ENCODE measurements at places on chromosomes 1 and 21.

DNA sequence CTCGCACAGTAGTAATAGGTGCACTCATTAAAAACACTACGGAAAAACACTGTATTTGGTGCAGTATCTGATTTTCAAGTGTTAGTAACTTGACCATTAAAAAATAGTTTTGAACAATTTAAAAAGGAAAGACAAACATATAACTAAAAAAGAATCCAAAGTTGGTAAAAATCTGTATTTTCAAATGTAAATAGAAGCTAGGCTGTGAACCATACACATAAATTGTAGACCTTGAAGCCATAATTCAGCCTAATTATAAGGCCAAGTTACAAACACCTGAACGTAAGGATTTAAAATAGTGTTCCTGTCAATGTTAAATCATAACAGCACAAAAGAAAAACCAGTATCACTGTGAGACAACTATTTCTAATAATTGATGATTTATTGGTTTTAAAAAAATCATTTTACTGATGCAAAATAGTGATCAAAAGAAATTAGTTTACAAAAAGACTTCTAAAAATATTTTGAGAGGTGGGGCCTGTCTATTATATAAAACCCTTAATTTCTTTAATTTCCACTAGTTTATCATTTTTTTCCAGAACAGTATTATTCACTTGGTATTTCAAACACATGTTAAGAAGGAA lies 4.5 kb downstream of the IRF2BP2 start:
- no peak for DNase-seq

- no peak for DNase-seq
Observed at GRCh38 chr1:228210076-228210651, 2.3 kb downstream of the OBSCN start.

DNA sequence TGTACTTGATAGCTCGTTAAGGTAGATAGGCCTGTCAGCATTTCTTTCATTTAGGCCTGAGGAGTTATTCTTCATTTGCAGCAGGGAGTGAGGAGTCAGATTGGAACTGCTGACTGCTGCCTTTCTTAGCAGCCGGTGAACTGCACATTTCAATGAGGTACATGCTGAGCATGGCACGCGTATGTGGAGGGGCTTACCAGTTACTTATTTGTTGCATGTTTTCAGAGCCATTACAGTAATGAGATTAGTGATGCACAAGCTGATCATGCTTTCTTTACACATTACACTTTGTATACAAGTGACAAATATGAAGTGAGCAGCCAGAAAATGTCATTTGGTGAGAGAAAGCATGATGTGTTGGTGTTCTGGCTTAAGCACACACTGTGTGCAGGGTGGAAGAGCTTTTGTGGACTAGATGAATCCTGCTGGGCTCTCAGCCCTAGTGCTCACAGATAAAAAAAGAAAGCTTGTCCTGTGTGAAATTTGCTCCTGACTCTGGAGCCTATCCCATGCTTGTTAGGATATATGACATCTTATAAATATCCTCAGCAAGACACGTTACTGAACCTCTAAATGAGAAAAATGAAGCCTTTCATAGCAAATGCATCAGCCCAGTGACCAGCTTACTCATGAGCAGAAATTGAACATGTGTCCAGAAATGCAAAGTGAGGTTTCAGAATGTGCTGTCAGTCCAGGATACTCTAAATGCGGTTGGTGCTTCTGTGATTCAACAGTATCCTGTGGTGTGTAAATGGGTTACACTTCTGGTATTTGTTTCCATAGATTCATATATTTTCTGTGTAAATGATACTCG lies 574.7 kb upstream of the ADGRL2 start:
- DNase-seq: no peak

GRCh38 chr21:41677671-41678015 lies 89.2 kb downstream of the RIPK4 start:
- no peak for DNase-seq

GRCh38 chr1:17094664-17095063 lies 24.6 kb downstream of the PADI2 start:
- no peak for DNase-seq

DNA sequence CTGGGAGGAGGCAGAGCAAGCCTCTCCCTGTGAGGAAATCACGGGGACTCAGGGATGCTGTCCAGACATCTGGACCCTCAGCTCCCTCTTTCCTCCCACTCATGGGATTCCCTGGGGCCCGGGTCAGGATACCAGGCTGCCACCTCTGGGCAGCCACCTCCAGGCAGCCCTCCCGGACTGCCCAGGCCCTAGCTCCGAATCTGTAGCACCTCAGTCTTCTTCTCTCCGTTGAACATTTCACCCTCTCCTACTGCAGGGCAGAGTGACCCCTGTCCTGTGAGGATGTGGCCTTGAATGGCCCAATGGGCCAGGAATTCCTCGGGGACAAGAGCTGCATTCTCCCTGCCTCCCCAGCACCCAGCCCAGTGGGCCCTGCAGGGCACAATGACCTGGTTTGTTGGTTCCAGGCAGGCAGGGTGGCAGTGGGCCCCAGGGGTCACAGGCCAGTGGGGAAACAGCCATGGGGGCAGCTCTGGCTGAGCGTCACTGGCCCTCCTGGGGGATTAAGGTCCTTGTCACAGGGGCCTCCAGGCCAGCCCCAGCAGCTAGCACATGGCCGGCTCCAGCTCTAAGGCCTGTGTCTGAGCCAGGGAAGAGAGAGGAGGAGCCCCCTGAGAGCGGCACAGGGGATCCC lies 9.5 kb upstream of the TTC34 start:
- DNase-seq: no peak
